ENCODE measurements at places on chromosomes 7 and 10. TPM values are rescaled to one million over a fixed set of nuclear protein-coding genes. Genes with fewer than 3 reads are reported as not detected.

GRCh38 chr7:22361795-22362194, 4.8 kb upstream of the RAPGEF5 start:
- DNase-seq: peak; percentile 7

GRCh38 chr10:124091646-124092249, 1.6 kb downstream of the CHST15 start:
- peak; percentile 48 for DNase-seq

- DNase-seq: peak; percentile 68
Measured at GRCh38 chr10:29276251-29276850, 12.5 kb upstream of the LYZL1 start.

- no peak for DNase-seq
Measured at GRCh38 chr10:98256692-98257091, 11.3 kb downstream of the LOXL4 start.

GRCh38 chr7:33107136-33108066, 1.8 kb downstream of the RP9 start:
- DNase-seq: peak; percentile 68

GRCh38 chr10:44020322-44021111, 364.4 kb downstream of the CXCL12 start:
- DNase-seq: peak; percentile 77

DNA sequence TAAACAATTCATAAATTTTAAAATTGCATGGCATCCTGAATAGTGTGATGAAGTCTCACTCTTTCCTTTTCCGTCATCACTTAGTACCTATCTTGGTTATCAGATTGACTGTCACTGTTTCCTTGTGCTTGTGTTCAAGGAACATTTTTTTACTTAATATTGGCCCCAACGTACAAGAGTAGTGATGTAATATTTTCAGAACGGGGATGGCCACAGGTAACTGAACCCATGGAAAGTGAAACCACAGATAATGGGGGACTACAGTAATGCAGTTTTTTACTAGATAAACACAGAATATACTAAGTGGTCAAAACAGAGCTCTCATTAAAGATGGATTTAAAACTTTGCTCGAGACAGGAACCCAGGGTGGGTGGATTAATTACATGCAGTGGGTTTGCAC, 85.4 kb downstream of the MACC1 start:
- no peak for DNase-seq

DNA sequence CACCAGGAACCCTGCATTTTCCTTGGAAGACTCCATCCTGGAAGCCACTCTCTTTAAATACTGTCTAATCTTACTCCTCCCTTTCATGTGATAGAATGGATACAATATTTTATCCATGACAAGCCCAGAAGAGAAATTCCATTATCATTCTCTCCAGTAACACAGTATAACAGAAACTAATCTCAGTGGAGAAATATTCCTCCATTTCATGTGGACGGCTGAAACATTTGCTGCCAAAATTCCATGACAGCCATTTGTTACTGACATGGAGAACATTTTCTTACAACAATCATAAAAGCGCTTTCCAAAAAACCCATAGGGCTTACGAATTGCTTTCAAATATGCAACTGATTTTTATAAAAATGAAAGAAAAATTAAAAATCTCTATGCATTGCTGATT, 392.8 kb upstream of the KLF6 start:
- peak; percentile 94 for DNase-seq

DNA sequence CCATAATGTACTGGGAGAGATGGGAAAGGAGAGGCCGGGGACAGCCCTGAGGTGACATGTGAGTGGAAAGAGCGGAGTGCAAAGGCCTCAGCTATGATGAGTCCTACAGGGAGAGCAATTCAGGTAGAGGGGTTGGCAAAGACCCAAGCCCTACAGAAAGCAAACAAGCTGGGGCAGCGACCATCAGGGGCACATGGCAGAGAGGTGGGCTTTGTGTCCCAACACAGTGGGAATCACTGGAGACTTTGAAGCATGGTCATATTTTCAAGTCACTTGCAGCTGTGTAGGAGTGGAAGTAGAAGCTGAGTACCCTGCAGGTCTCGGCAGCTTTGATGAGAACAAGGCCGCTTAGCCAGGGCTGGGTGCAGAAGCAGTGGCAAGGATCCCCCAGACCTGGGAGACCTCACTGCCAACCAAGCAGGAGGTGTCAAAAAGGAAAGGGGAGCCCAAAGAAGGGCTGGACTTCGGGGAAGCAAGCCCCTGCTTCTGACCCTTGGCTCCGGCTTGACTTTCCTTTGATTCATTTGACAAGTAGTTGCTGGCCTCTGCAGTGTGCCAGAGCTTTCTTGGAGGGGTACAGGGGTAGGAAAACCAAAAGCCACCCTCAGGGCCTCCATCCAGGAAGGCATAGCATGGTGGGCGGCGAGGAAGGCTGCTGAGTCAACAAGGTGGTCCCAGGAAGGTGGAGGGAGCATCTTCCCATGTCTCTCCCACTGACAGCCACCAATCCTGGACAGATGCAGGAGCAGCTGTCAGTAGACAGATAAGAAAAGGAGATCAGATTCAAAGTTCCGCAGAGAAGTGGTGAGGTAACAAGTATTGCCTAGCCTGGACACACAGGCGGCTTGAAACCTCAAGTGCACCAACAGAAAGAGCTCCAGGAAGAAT, 1.9 kb upstream of the PGAM2 start:
- DNase-seq: no peak

GRCh38 chr10:86536294-86536861, 14.8 kb upstream of the WAPL start:
- no peak for DNase-seq

- DNase-seq: peak; percentile 17
Measured at GRCh38 chr7:29626730-29627129, 63.1 kb downstream of the PRR15 start.

Gene NEUROD6
- polyA plus RNA-seq: 0.05 TPM

Gene SPDYE6
- 2.2 TPM for polyA plus RNA-seq

Gene LIPA
- polyA plus RNA-seq: 32.8 TPM

Gene PDE1C
- 4.1 TPM for polyA plus RNA-seq

Gene ANKRD16
- polyA plus RNA-seq: 7.9 TPM

Gene IFRD1
- 21.2 TPM for polyA plus RNA-seq

Gene PIP
- polyA plus RNA-seq: not detected

Gene COL1A2
- polyA plus RNA-seq: 6,712 TPM

Data from muscle of leg (tissue), 16 donors.